ENCODE measurements at places on chromosomes 4 and X.

GRCh38 chr4:169202145-169202699 lies 68.5 kb downstream of the SH3RF1 start:
- no peak for DNase-seq

- no peak for DNase-seq
Measured at GRCh38 chr4:10589321-10589720, 95.2 kb downstream of the CLNK start.

GRCh38 chr4:163492951-163493504 lies 1.5 kb upstream of the TMA16 start:
- no peak for DNase-seq

- peak; percentile 31 for DNase-seq
Measured at GRCh38 chrX:150363561-150364346, 637 bp downstream of the MAMLD1 start.

- no peak for DNase-seq
Measured at GRCh38 chrX:96481831-96482230, 202.8 kb upstream of the DIAPH2 start.

GRCh38 chr4:752196-752861 lies 46.7 kb downstream of the PCGF3 start:
- no peak for DNase-seq

Data from HAP-1 (cell line).